ENCODE measurements at places on chromosomes 4 and X.

- no peak for DNase-seq
These were observed 337.4 kb upstream of the SFRP2 start for GRCh38 chr4:154126276-154126675.

GRCh38 chrX:9333873-9334560 is 130.8 kb upstream of the TBL1X start:
- DNase-seq = no peak

DNA sequence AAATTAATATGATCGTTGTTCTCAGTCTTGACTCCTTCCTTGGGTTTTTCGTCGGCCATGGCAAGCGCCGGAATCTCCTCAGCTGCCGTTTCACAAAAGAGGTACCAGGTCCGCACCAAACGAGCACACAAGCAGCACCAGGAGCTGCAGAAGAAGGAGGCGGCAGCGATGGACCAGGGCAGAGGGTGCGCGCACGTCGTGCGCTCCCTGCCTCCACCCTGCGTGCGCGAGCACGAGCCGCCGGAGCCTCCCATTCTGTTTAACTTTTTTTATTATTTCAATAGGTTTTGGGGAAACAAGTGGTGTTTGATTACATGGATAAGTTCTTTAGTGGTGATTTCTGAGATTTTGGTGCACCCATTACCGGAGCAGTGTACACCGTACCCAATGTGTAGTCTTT is 158.2 kb downstream of the PLS3 start:
- DNase-seq = no peak

- DNase-seq = no peak
These were observed 126.7 kb downstream of the AFAP1 start for GRCh38 chr4:7812921-7813320.

- DNase-seq = no peak
These were observed 996.4 kb downstream of the C4orf33 start for GRCh38 chr4:130092187-130093015.

DNA sequence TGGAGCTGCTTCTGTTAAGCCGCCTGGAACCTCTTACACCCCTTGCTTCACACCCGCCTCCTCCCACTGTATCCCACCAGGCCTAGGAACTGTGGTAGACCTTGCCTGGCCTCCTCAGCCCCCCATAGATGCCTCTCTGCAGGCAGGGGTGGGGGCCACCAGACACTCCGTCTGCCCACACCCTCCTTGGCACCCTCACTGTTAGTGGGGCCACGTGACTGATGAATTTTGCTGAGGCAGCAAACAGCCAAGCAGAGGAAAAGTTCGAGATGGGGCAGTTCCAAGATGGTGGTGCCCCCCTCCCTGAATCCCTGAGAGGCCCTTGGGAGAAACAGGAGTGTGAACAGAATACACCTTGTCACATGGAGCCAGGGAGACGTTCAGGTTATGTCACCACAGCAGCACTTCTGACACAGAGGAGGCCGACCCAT is 41.2 kb upstream of the C4orf50 start:
- no peak for DNase-seq

- DNase-seq = no peak
These were observed 1064.6 kb upstream of the SLIT2 start for GRCh38 chr4:19187096-19187495.

DNA sequence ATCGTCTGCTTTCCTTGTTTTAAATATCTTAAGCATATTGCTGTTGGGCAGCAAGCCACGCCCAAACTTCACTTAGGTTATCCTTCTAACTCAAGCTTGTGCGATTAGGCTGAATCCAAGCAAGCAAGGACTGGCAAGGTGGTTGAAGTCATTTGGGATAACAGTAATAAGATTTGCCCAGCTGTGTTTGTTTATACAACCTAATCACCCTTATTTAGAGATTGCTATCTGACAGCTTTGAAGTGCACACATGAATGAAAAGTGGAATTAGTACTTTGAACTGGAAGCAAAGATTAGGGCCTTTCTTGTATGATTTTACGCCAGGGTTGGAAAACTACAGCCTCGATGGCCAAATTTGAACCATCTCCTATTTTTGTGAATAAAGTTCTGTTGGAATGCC is 182.1 kb downstream of the ASB9 start:
- no peak for DNase-seq

GRCh38 chrX:45351478-45351877 is 150.8 kb upstream of the DIPK2B start:
- no peak for DNase-seq

Measured in activated naive CD4-positive, alpha-beta T cell treated with anti-CD3 and anti-CD28 coated beads, Interleukin-2, amount 50 U/mL, for 16 hours (primary cell).